ENCODE measurements at places on chromosomes 1 and 21. TPM values are rescaled to one million over a fixed set of nuclear protein-coding genes. Genes with fewer than 3 reads are reported as not detected.
A peak's percentile ranks its signal among the peaks of the same experiment; 100 is the strongest.

- DNase-seq, result no peak
Observed at GRCh38 chr21:29350246-29350779, 51.6 kb downstream of the BACH1 start.

DNA sequence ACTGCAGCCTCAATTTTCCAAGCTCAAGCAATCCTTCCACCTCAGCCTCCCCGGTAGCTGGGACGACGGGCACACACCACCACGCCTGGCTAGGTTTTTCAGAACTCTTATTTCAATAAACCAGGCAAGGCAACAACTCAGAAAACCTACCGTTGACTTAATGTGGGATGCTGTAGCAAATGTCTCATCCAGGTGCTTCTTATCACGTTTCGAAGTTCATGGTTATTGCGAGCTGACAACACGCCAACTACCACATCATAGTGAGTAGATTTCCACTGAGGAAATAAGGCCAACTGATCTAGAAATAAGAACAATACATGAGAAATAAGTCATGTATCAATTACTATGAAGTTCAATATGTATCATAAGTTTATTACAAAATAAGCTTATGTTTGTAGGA lies 9.7 kb downstream of the B3GALNT2 start:
- no peak for DNase-seq

DNA sequence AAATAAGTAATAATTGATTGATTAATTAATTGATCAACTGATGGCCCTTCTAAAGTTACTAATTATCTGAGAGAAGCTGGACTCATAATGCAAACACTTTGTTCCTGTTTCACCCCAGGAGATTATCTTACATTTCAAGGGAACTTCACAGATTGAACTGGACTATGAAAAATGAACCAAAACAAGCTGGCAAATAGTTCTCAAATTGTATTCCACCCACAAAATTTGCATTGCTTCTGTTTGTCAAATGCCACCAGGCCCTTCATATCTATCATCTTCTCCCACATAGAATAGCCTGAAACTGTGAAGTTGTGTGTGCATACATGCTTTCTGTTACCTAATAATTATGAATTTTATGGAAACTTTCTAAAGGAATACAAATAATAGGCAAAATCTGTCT lies 104.0 kb downstream of the ZNF281 start:
- DNase-seq, result no peak

GRCh38 chr1:162682013-162682419 lies 49.8 kb downstream of the DDR2 start:
- no peak for DNase-seq

DNA sequence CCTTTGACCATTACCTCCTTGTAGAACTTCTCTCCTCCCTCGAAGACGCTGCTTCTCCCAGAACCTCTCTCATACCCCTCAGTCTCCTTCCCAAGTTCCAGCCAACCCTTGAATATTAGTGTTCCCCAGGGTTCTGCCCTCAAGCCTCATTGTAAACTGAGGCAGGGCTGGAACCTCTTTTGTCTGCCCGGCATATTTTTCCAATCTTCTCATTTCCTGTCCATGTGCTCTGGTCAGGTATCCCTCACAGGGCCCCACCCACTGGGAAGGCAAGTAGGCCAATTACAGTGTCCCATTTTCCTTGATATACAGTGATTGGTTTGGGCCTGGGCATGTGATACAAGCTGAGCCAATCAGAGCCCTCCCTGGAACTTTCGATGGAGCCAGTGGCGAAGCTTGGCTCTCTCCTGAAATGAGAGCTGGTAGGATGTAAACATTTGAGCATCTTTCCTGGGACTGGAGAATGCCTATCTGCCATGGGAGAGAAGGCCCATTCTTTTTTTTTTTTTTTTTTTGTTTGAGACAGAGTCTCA lies 57.1 kb upstream of the ID3 start:
- DNase-seq, result peak; percentile 47

GRCh38 chr1:9312168-9312720 lies 19.6 kb downstream of the SPSB1 start:
- DNase-seq, result no peak

Gene FAM151A
- total RNA-seq, result 0.56 TPM

Gene TEX38
- total RNA-seq, result 362 TPM
